ENCODE measurements at places on chromosomes 16 and 17. TPM values are rescaled to one million over a fixed set of nuclear protein-coding genes. Genes with fewer than 3 reads are reported as not detected.

OTOP3 gene
- not detected for total RNA-seq

ATP2A3 gene
- 10.7 TPM for total RNA-seq

KRTAP4-1 gene
- total RNA-seq = not detected

PTGES3L gene
- total RNA-seq = 4.0 TPM

DNAH3 gene
- not detected for total RNA-seq
